Left lung (tissue), 14 donors: ENCODE measurements at places on chromosomes 5 and 9. TPM values are rescaled to one million over a fixed set of nuclear protein-coding genes. Genes with fewer than 3 reads are reported as not detected.

DNA sequence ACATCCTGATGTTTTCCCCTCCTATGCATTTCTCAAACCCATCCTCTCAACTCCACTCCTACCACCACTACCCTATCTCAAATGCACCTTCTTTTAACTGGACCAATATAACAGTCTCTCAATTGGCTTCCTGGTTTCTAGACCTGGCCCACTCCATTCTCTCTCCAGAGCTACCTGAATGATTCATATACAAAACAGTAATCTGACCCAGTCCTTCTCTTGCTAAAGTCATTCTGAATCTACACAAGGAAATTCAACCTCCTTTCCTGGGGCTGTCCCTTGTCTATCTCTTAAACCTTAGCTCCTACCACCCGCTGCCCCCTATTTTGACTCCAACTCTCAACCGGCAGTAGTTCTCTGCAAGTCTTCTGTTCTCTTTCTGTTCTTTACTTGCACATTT is 97.2 kb downstream of the PCSK1 start:
- H3K27me3 ChIP-seq: no peaks in the 10 kb centered on the region
- no peak overlapping the region for H3K4me3 ChIP-seq
- peak overlapping the region; percentile 43 for H3K27ac ChIP-seq
- H3K36me3 ChIP-seq: no peaks in the 10 kb centered on the region
- H3K4me1 ChIP-seq: peaks cover 4% of the 10 kb centered on the region

GRCh38 chr9:133887540-133888047 is 104.5 kb downstream of the VAV2 start:
- H3K36me3 ChIP-seq: no peaks in the 10 kb centered on the region
- H3K27ac ChIP-seq: no peak overlapping the region
- H3K4me1 ChIP-seq: no peaks in the 10 kb centered on the region
- no peaks in the 10 kb centered on the region for H3K27me3 ChIP-seq

DNA sequence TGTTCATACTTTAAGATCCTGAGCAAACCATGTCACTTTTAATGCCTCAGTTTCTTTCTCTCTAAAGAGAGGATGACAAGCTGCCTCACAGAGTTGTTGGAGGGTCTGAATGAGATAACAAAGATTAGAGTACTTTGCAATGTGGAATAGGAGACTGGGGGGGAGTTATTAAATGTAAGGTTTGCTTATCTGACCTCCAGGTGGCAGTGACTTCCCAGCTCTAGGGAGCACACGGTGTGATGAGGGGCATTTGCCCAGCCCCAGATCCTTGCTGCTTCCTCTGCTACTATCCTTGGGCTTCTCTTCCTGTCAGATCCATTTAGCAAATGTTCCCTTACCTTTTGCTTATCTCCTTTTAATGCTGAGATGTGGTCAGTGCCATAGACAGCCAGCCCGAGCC is 30.7 kb downstream of the ENHO start:
- H3K27me3 ChIP-seq: no peaks in the 10 kb centered on the region
- H3K36me3 ChIP-seq: no peaks in the 10 kb centered on the region
- H3K4me1 ChIP-seq: no peaks in the 10 kb centered on the region

DNA sequence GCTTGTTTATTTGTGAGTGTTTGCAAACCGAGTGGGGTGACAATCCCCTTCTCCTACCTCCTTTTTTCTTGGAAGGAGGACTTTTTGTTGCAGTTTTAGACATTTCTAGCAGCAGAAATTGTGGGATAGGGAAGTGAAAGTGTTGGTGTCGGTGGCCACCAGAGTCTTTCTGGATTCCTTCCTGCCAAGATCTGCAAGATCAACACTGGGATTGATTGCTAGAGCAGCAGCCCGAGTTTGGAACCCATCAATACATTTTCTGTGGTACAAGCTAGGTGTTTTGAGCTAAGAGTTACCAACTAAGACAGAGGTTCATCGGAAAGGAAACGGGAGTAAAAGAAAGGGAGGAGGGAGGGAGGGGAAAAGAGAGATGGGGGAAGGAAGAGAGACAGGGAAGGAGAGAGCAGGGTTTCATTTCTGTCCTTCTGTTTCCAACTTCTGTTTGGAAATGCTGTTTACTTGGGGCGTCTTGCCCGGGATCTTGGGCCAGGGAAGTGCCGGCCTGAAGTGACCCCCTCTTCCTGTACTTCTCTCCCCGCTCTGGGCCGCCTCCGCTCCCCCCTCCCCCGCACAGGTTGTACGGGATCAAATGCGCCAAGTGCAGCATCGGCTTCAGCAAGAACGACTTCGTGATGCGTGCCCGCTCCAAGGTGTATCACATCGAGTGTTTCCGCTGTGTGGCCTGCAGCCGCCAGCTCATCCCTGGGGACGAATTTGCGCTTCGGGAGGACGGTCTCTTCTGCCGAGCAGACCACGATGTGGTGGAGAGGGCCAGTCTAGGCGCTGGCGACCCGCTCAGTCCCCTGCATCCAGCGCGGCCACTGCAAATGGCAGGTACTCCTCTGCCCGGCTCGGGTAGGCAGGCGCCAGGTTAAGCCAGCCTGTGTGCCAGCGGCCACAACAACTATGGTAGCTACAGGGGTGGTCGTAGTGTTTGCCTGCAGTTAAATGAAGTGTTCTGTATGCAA is 4.0 kb downstream of the ISL1 start:
- no peaks in the 10 kb centered on the region for H3K36me3 ChIP-seq
- no peak overlapping the region for H3K27ac ChIP-seq
- H3K27me3 ChIP-seq: peaks cover 100% of the 10 kb centered on the region
- peaks cover 6% of the 10 kb centered on the region for H3K4me1 ChIP-seq

SLC6A3 gene
- 4.3 TPM for total RNA-seq
